Activated T-cell treated with anti-CD3 and anti-CD28 coated beads, Interleukin-2, amount 50 U/mL, for 4 hours (primary cell): ENCODE measurements at places on chromosomes 1 and 21.
A peak's percentile ranks its signal among the peaks of the same experiment; 100 is the strongest.

DNA sequence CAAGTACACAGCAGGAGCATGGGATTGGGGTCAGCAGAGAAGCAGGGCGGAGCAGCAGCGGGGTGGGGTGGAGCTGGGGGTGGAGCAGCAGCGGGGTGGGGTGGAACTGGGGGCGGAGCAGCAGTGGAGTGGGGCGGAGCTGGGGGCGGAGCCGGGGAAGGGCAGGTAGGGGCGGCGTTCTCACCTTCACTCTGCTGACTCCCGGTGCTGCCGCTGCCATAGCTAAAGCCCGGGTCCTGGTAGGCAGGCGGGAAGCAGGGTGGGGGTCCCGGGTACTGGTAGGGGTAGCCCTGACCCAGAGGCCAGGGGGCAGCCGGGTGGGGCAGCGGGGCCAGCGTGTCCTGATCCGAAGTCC lies 6.7 kb downstream of the TAS1R3 start:
- DNase-seq = peak; percentile 30

DNA sequence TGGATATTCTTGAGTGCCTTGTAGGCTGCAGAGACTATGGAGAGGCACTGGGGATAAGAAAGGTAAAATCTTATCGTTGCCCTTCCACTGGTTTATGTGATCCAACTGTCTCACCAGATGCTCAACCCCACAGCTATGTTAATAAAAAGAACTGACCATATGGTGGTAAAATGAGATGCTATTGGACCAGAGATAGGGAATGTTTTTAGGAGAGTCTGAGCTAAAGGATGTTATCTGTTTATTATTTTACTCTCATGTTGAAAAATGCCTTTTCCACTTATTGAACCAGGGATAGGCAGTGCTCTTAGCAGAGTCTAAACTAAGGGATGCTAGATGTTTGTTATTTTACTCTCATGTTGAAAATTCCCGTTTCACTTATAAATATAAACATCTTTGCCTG lies 172.8 kb upstream of the GREM2 start:
- DNase-seq = no peak

DNA sequence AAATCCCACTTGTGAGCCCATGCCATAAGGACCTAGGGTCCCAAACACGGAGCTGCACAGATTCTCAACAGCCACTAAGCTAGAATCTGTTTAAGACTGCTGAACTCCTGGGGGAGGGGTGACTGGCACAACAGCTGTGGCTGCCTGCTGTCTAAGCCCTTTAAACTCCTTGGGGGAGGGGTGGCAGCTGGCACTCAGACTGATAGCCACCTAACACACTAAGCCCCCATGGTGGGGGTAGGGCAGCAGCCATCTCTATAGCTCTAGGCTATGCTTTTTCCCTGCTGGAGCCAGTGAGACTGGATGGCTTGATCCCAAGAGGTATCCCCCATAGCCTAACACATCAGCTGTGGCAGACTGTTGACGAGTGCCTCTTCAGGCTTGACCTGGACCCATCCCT lies 73.3 kb upstream of the FMO3 start:
- DNase-seq = no peak

GRCh38 chr21:33668180-33668579 lies 25.9 kb downstream of the ITSN1 start:
- DNase-seq = no peak

GRCh38 chr1:47761201-47761930 lies 235.8 kb downstream of the TRABD2B start:
- no peak for DNase-seq

DNA sequence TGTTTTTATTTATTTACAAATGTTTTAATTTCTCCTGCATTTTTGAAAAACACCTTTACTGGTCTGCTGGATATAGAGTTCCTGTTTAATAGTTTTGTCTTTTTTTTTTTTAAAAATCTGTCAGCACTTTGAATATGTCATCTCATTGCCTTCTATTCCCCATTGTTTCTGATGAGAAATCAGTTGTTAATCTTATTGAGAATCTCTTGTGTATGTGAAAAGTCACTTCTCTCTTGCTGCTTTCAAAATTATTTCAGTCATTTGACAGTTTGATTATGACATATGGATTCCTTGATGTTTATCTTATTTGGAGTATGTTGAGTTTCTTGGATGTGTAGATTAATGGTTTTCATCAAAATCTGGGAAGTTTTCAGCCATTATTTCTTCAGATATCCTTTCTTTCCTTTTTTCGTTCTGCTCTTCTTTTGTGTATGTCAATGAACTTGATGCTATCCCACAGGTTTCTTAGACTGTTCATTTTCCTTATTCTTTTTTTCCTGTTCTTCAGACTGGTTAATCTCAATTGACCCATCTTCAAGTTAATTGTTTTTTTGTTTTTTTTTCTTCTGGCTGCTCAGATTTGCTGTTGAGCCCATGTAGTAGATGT lies 51.2 kb upstream of the CCDC190 start:
- no peak for DNase-seq

DNA sequence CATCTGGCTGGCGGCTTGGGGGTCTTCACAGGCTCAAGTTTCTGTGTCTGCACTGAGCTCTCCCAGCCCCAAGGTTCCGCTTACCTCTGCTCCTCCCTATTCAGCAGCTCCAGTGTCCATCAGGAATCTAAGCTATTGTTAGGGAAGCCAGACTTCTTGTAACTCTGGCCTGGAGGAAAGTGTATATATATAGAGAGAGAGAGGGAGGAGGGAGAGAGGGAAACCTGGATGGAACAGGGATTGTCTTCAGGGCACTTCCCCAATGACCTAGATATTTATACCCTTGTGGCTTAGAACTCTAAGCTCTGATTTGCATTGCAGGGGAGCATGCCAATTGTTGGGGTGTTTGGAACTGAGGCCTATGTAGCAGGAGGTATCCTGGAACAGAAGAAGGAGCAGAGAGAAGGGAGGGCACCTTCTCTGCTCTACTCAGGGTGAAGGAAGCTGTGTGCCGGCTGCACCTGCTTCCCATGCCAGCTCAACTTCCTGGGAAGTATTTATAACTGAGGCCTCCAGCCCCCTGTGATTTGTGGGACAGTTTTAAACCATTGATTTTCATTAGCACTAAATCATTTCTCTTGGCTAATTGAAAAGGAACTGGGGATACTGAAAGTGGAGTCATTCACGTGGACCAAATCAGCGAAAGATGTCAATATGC lies 70.9 kb downstream of the NAV1 start:
- no peak for DNase-seq

DNA sequence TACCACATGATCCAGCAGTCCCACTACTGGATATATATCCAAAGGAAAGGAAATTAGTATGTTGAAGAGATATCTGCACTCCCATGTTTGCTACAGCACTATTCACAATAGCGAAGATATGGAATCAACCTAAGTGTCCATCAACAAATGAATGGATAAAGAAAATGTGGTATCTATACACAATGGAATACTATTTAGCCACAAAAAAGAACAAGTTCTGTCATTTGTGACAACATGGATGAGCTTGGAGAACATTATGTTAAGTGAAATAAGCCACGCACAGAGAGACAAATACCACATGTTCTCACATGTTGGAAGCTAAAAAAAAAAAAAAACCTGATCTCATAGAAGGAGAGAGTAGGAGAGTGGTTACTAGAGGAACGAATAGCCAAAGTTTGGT lies 17.7 kb downstream of the ATPAF1 start:
- DNase-seq = no peak

- DNase-seq = no peak
These were observed 16.4 kb downstream of the RUNX1 start for GRCh38 chr21:35032474-35033263.

DNA sequence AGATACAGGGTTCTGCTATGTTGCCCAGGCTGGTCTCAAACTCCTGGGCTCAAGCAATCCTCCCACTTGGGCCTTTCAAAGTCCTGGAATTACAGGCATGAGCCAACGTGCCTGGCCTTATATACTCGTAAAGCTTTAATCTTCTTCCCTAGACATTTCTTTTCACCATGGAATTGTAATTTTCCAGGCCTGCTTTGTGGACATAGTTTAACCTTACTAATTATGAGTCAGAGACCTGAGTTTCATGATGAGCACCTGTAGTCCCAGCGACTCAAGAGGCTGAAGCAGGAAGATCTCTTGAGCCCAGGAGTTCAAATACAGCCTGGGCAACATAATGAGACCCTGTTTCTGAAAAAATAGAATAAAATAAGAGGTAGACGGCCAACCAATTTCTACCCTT lies 12.3 kb downstream of the PATJ start:
- DNase-seq = no peak

DNA sequence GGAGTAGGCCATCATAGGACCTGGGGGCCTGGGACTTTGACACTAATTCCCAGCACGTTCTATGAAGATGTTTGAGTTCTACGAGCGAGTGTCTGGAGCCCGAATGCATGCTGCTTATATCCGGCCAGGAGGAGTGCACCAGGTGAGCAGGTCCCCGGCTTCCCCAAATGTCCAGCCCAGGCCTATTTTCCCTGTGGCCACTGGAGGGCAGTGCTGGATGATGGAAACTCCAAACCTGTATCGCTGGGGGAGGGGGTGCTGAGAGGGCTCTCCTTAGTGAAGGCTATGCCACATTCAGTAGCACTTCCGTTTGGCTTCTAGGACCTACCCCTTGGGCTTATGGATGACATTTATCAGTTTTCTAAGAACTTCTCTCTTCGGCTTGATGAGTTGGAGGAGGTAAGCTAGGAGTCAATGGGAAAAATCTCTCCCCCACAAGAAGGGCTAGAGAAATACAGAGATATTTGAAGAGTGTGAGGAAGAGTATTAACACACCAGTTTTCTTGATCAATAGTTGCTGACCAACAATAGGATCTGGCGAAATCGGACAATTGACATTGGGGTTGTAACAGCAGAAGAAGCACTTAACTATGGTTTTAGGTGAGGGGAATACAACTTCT lies 5.2 kb upstream of the FCER1G start:
- peak; percentile 56 for DNase-seq

GRCh38 chr21:33449616-33450015 lies 30.2 kb downstream of the TMEM50B start:
- no peak for DNase-seq
